GM12865 (cell line): ENCODE measurements at places on chromosomes 4 and X.

DNA sequence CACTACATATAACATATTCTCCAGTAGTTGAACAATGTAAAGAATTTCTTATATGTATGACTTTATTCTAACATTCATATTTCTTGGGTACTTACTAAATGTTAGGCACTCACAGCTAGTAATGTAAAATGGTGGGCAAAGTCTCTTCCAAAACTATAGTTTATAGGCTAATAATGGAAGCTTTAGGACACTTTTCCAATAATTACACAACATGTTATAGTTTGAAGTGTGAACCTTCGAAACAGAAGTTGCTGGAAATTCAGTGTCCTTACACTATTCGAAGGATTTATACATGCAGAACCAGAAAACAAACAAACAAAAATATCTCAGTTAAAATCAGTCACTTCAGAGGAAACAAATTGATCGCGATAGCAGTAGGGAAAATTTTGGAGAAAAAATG, 212.6 kb downstream of the DMD start:
- no peak for DNase-seq

DNA sequence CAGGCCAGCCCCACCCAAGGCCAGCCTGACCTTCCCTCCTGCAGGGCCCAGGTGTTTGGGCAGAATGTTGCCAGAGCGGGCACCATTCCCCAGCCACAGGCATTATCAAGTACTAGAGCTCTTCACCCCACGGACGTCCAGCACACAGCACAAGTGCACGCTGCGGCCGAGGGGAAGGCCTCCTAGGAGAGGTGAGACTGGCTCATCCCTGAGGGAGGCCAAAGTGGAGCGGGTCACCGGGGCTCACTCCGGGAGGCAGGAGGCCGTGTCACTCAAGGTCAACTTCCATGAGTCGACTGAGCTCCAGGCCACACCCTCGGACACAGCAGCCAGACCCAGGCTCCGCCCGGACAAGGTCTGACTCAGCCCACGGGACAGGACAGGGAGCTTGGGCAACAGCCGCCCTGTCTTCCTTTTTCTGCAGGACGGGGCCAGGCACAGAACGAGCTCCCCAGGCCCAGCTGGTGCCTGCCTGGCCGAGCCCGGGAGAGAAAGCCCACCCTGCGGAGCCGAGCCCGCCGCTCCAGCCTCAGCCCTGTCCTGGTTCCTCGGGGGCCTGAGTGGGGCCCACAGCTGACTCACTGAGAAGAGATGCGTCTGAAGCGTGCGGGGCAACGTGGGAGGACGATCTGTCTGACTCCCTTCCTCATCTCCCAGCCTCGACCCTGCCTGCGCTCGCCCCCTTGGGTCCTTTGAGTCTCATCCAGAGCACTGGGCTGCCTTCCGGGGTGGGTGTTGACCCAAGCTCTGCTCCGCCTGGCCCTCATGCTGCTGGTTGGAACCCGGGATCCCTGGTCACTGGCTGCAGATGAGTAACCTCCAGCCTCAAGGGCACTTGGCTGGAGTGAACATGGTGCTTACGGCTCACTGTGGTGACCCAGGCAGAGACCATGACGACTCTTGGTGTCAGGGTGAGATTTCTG, 1.6 kb downstream of the SLC49A3 start:
- no peak for DNase-seq

DNA sequence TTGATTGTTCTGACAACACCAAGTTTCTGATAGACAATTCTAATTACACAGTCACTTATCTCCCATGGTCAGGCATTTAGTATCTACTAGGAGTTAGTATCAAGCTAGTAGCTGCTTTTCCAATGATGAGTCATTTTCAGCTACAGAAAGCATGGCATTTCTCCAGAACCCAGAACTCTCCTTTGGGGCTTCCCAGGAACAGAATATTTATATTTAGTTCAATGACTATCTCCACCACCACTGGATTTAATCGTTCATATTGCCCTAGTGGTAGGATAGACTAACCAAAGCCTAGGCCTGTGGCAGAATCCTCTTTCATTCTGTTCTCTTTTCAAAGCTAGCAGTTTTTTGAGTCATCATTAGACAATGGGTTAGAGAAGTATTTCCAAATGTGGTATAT, 569.4 kb downstream of the GABRG1 start:
- no peak for DNase-seq

DNA sequence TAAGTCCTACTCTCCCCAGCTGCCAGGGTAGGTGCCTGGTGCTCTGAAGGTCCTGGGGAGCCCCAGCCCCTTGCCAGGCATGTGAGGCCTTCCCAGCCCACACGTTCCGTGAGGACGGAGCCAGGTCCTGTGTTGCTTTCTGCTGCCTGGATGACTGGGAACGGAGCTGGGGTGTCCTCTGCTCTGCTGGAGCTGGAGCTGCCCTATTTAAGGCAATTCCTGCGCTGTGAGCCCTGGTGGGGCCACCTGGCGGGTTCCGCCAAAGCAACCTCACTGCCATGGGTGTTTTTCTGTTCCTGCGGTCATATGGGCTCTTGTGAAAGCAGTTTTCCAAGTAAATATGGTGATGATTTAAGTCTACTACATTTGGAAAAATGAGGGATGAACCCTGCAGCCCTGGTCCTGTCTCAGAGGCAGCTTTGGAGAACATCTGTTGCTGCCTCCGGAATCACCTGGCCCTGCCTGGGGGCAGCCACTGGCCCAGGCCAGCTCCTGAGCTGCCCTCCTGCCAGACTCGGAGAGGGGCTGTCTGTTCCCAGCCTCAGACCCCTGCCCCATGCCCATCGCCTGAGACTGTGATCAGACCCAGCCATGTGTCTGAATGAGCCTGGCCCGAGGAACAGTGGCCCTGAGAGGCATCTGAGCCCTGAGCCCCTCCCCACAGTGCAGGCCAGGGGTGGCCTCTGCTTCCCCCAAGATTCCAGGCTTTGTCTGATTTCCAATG, 33.2 kb downstream of the FGFRL1 start:
- DNase-seq = no peak

- DNase-seq = peak; percentile 67
Observed at GRCh38 chrX:153925739-153926551, at the start of gene ARHGAP4. Gene ARHGAP4, minus strand, starts transcription at chrX:153926264. Its CDS starts 62 bp downstream, at chrX:153926202.

DNA sequence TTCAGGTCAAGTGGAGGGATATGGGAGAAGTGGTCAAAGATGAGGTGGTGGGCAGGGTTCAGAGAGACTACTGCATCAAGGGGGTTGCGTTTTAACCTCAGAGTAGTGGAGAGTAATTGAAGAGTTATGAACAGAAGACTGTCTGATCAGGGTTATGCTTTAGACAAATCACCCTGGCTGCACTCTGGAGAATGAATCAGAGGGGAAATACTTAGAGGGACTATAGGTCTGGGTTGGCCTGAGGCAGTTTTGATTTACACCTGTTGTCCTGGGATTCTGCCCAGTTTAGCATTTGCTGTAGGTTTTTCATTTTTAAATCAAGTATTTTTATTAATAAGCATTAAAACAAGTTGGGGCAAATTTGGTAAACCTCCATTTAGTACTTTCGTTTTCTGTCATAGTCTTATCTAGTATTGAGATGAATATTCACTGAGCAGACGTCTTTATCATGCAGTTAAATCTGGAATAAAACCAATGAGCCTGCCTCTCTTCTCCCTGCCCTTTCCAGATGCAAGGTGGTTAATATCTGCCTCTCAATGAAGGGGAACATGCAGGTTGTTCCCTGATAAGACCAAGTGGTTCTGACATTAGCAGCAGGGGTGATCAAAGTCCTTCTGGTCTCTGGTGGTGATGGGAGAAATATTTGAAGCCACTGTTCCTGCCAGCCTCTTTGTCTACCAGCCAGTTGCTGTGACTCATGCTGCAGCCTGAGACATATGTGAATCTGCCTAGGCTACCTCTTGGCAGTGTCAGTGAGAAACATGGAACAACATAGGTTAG, 116.0 kb upstream of the RPS6KA3 start:
- peak; percentile 41 for DNase-seq

DNA sequence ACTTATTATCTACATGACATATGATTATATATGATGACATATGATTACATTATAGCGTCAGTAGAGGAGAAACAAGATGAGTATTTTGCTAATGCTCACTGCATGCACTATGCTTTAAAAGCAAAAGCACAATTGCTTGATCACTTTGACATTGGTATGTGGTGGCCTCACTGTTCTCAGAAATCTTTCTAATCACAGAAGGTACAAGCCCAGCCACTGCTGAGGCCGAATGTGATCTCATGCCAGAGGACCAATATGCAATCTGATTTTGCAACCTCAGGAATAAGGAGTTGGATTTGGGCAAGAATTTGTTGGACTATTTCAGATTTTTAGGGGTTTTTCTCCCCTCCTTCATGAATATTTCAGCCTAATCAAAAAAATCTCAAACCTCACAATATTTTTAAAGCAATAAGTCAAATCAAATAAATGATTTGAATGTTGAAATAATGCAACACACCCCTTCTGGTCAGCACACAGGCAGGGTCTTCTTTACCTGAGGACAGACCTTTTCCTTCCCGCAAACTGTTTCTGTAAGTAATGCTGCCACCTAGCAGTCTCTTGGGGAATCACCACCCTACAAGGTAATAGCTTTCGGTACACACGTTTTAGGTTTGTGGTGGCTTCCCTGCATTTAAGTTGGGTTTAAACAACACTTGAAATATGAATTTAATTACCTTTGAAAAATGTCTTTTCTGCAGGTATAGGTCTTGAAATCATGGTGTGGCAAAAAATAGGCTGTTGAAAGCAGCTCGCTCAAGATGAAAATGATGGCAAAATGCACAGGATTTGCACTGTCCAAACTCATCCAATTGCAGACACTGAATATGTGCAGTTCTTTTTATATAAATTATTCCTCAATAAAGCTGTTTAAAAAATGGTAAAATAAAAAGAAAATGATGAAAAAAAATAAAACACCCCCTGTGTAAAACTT, 4.8 kb upstream of the CXCL13 start:
- peak; percentile 47 for DNase-seq

DNA sequence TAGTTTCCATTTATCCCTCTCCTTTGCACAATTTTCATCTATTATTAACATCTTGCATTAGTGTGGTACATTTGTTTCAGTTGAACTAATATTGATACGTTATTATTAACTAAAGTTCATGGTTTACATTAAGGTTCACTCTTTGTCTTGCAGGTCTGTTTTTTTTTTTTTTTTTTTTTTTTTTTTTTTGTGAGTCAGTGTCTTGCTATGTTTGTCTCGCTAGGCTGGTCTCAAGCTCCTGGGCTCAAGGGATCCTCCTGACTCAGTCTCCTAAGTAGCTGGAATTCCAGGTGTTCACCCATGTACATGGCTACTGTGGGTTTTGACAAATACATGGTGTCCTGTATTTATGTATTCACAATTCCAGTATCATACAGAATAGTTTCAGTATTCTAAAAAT, 6.8 kb downstream of the TBC1D19 start:
- DNase-seq = no peak

GRCh38 chrX:24145303-24146186, 4.0 kb upstream of the ZFX start:
- no peak for DNase-seq

DNA sequence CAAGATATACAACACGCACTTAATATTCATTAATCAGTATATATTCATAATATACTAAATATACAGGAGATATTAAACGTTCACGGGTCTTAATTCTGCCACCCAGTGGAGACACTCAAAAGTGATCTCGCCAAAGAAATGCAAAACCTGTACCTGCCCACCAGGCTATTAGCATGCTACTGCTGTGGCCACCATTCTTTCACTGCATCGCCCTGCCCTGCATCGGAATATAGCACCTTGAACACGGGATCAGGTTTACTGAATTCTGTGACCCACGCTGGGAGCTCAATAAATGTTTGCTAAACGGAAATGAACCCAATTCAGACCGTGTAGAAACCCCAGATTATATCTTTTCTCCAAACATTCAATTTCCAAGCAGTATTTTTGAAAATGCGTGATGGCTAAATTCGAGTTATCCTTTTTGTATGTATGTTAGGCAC, 840 bp upstream of the CLCN3 start:
- peak; percentile 79 for DNase-seq

DNA sequence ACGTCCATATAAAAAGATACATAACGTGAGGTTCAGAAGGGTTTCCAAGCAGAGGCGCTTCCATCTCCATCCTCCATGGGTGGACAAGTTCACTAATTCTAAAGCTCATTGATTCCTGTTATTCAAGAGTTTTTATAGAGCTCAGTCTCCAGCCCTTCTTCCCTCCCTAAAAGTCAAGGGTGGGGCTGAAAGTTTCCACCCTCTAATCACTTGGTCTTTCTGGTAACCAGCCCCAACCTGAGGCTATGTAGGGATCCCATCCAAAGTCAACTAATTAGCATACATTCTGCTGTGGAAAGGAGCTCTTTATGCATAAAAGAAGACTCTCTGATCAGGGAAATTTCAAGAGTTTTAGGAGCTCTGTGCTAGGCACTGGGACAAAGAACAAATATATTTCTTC, 46.9 kb upstream of the VEGFC start:
- no peak for DNase-seq

GRCh38 chr4:44662623-44663005, 11.2 kb upstream of the YIPF7 start:
- DNase-seq = peak; percentile 29
